ENCODE measurements at places on chromosomes 7 and 10. TPM values are rescaled to one million over a fixed set of nuclear protein-coding genes. Genes with fewer than 3 reads are reported as not detected.
A peak's percentile ranks its signal among the peaks of the same experiment; 100 is the strongest.

GRCh38 chr7:140621401-140622021 lies 19.1 kb downstream of the DENND2A start:
- DNase-seq: no peak

- peak; percentile 50 for DNase-seq
These were observed 316.5 kb downstream of the ADARB2 start for GRCh38 chr10:1420661-1421362.

GRCh38 chr7:651032-651728 lies 75.3 kb upstream of the DNAAF5 start:
- DNase-seq: no peak

DNA sequence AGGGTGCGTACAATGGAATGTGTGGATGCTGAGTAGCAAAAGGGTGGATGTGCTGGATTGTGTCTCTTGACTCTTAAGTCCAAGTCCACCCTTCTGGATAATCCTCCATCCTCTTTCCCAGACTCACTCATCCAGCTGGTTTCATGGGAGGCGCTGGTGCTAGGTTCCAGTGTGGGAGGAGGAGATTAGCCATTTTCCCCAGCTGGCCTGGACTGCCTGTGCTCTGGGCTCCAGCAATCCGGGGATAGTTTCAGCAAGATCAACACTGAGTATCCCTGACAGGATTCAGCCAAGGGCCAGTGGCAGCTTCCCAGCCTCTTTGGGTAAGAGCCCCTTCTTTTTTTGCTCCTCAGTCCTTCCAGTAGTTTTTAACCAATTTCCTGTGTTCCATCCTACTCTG lies 21.6 kb upstream of the TRIL start:
- no peak for DNase-seq

- peak; percentile 79 for DNase-seq
These were observed at the start of gene CC2D2B for GRCh38 chr10:95907456-95908253. CC2D2B (plus strand) TSS chr10:95907975; CDS start chr10:95911324, 3,349 bp downstream.

DNA sequence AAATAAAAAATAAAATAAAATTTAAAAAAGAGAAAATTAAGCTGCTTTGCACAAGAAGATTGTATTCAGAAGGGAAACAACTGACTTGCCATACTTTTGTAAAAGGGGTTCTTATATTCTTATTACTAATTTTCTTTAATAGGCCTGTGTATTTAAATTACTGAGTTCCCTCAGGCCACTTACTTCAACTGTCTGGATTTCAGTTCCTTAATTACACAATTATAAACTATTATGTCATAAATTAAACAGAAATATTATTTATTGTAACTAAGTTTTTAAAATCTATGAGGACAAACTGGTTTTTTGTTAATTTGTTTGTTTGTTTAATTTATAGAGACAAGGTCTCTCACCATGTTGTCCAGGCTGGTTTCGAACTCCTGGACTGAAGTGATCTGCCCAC lies 22.4 kb upstream of the MICU1 start:
- DNase-seq: no peak

- DNase-seq: no peak
These were observed 67.1 kb downstream of the AOAH start for GRCh38 chr7:36657036-36657660.

DNA sequence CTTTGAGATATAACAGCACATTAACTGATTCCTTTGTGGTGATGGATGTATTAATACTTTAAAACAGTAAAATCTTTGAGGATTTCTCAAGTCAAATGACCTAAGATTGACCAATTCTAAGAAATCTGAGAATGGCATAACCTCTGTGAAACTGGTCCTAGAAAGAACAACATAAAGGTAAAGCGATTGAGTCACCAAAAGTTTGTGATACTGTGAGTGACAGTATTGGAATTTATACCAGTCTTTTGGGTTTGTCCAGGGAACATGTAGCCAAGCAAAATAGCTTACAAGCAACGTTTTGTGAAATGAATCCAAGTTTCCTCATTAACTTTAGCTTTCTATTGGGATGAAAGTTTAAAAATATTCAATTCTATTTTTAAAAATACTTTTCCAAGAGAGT lies 157.4 kb upstream of the TMEM196 start:
- DNase-seq: no peak

GRCh38 chr10:51766423-51767102 lies 67.2 kb upstream of the CSTF2T start:
- no peak for DNase-seq

GRCh38 chr7:19117870-19118608 lies 603 bp upstream of the TWIST1 start:
- DNase-seq: no peak

DNA sequence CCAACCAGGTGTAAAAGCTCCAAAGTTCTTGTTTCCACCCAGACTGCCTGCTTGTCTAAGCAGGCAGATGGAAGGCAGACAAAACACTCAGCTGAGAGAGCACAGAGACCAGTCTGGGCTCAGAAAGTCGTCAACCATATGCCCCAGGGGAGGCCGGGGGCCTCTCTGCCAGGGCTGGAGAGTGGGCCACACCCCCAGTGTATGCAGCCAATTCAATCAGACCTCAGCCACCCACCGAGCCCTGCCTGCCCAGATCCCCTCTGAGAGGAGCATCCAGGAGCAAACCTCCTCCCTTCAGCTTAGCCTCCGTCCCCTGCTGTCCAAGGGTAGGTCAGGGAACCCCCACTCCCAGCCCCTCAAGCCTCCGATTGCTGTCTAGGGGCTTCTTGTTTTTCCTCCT lies 196.3 kb downstream of the LSM5 start:
- DNase-seq: no peak

DNA sequence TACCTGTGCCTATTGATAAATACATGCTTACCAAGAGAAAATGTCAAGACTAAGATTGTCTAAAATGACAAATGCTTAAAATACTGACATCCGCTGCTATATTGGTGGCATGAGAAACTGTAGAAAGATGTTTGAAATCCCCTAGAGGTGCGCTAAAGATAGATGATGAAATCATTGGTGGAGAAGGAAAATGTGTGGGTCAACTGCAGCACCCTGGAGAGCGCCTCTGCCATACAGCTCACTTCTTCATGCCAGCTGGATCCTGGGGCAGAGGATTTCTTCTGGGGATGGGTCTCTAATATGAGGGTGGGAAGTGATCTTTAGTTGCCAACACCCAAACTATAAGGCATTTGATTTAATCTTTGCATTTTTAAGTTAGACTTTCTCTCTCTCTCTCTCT lies 680.4 kb upstream of the POM121L12 start:
- peak; percentile 19 for DNase-seq

GRCh38 chr7:127525866-127526480 lies 59.4 kb downstream of the GCC1 start:
- DNase-seq: no peak

GRCh38 chr7:3371601-3372000 lies 70.5 kb downstream of the SDK1 start:
- no peak for DNase-seq

DNA sequence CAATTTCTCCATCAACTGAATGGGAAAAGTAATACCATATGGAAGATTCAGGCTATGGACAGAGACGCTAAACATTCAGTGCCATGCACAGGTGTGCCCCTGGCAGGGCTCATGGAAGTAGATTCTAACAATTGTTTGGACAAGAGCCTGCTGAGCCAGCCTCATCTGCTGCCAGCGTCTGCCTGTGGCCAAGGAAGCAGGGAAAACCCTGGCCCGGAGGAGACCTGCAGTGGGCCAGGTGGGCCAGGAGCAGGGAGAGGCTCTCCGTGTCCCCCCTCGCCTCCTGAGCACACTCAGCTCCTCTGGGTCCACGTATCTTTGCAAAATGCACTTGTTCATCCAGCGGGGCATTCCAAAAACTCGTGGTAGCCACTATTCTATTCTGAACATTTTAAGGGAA lies 130.1 kb downstream of the TCERG1L start:
- DNase-seq: no peak

DNA sequence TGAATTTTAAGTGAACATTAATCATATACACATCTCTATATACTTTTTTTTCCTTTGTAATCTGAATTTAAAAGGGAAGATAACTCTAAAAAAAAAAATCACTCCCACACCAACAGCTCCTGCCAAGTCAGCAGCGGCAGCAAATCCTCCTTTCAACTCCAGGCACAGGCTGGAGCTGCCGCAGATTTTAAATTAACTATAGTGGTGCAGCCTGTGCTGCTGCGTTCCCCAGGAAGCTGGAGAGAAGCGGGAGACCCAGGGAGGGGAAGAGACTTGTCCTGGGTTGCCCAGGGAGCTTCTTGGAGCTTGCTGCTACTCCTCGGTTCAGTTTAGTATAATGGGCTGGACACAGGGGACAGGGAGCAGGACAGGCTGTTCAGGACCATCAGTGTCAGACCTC lies 32.6 kb upstream of the HSPB1 start:
- DNase-seq: no peak

GRCh38 chr7:38181111-38181510 lies 3.1 kb downstream of the STARD3NL start:
- no peak for DNase-seq

- no peak for DNase-seq
These were observed 3.6 kb downstream of the MCU start for GRCh38 chr10:72695496-72695895.

DNA sequence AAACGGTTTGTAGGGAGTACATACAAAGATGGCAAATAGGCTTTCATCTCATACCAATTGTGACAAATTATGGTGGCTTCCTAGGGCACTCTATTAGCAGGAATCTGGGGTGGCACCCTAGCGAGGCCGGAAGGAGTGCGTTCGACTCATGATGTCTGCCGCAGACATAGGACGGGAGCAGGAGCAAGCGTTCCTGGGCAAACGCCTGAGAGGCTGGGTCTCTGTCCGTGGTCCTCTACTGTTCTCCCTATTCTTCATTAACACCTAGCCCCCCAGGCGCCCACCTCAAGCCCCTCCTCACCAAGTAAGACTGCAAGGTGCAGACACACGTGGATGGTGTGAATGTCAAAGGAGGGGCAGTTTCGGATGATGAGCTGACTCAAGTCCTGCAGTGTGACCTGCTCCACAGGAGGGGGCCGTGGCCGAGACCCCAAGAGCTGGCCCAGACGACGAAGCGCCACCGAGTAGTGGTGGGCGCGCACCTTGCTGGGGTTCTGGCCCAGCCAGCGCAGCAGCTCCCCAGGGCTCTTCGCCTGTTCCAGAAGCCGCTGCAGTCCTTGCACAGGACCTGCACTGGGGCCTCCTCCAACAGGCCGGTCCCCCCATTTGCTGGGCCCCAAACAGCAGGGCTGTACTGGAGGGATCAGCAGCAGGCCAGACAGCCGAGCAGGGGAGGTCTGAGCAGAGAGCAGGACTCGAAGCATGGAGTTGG lies 1.3 kb downstream of the FASTK start:
- DNase-seq: no peak

DNA sequence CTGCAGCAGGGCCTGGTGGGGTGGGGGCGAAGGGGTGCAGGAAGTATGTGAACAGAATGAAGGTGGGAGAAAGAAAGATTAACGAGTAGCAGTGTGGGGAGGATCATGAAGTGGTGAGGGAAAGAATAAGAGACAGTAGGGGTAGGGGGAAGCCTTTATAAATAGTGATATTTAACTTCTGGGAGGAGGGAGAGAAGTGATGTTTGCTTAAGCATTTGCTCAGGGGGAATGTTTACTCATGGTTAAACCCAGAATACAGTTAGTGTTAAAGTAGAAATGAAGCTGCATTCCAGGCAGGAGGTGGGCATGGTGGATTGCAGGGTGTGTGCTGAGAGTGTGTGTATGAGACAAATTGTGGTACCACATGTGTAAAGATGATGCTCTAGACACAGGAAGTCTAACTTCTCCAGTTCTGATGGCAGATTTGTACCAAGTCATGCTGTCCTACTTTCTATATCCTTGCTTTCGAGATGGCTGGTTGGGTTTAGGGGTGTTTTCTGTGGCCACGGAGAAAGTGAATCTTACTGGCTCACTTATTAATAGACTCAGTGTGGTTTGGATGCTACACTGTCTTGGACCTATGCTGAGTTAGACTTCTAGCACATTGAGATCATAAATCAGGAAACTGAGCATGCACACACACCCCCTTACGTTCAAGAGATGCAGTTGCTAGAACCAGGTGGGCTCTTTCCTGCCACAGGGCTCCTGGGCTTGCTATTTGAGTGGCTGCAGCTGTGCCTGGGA lies 10.6 kb upstream of the DNMBP start:
- no peak for DNase-seq

DNA sequence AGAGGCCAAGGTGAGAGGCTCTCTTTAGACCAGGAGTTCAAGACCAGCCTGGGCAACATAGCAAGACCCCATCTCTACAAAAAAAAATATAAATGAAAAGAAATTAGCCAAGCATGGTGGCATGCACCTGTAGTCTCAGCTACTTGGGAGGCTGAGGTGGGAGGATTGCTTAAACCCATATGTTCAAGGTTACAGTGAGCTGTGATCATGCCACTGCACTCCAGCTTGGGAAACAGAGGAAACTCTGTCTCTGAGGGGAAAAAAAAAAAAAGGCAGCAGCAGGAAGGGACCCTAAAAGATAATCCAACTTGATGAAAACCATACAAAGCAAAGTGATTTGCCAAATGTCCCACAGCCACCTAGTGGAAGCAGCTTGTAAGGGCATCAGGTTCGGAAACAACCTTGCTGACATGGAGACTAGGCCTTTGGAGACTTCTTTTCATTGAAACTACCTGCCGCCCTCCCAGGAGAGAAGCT lies 15.6 kb upstream of the PBLD start:
- DNase-seq: no peak

DNA sequence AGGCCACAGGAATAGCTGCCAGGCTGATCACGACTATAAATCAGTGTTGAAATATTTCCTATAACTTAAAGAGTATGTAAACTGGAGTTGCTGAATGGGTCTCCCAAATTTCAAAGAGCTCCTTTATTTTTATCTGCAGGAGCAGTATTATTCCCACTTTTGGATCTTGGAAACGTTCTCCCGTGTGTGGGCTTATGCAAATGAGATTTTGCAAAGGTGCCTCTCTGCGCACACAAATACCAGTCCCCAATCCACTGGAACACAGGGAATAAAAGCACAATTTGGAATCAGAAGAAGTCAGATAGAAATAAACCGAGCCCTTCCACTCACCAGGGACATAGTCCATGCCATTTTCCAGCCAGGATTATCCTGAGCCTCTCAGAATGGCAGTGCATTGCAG lies 350.2 kb upstream of the CELF2 start:
- DNase-seq: no peak

GRCh38 chr10:85791818-85792532 lies 574.6 kb downstream of the GRID1 start:
- DNase-seq: no peak

GRCh38 chr10:90605506-90605905 lies 252.3 kb downstream of the HTR7 start:
- no peak for DNase-seq

GRCh38 chr10:99325281-99325680 lies 3.9 kb upstream of the CNNM1 start:
- no peak for DNase-seq

- DNase-seq: no peak
These were observed 72.3 kb downstream of the CHCHD3 start for GRCh38 chr7:133009426-133010252.

The PNLIPRP1 gene
- not detected for polyA plus RNA-seq

The BZW2 gene
- polyA plus RNA-seq: 76.9 TPM

The SORCS1 gene
- polyA plus RNA-seq: 19.8 TPM

The FAM25C gene
- polyA plus RNA-seq: not detected

The RPEL1 gene
- not detected for polyA plus RNA-seq

The ANKRD1 gene
- 0.83 TPM for polyA plus RNA-seq

The PAX4 gene
- not detected for polyA plus RNA-seq

The CREB5 gene
- polyA plus RNA-seq: 31.6 TPM

The KIF11 gene
- 28.4 TPM for polyA plus RNA-seq

Measured in left renal pelvis (tissue), 4 donors.